CD14-positive monocyte (primary cell): ENCODE measurements at places on chromosomes 7 and 10.
A peak's percentile ranks its signal among the peaks of the same experiment; 100 is the strongest.

DNA sequence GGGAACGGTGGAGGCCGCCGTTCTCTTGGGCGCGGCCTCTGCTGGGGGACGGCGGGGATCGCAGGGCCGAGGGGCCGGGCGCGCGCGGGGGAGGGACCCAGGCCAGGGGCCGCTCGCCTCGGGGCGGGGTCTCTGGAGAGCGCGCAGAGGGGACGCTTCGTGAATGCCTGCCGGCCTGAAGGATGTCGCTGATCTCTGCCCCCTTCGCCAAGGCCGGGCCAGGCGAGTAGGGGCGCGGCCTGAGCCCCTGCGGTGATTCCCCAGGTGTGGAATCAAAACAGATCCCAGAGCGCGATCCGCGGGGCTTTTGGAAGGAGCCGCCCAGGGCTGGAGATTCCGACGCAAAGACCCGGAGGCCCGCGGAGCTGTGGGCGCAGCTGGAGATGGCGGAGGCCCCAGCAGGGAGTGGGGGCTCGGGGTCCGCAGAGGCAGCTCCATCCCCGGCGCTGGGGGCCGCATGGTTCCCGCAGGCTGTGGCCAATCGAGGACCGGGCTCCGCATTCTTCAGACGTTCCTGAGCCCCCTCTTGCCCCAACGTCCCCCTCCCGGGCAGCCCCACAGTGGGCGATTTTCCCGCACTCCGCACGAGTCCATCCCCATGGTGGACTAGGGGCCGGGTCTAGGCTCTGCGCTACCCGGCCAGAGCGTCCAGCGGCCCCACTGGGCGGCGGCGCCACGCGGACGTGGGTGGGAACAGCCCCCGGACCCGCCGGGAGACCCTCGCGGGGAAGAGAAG, 166.0 kb downstream of the ACTR3B start:
- no peak for DNase-seq

- no peak for DNase-seq
These were observed 1175.3 kb downstream of the GATA3 start for GRCh38 chr10:9229702-9230244.

DNA sequence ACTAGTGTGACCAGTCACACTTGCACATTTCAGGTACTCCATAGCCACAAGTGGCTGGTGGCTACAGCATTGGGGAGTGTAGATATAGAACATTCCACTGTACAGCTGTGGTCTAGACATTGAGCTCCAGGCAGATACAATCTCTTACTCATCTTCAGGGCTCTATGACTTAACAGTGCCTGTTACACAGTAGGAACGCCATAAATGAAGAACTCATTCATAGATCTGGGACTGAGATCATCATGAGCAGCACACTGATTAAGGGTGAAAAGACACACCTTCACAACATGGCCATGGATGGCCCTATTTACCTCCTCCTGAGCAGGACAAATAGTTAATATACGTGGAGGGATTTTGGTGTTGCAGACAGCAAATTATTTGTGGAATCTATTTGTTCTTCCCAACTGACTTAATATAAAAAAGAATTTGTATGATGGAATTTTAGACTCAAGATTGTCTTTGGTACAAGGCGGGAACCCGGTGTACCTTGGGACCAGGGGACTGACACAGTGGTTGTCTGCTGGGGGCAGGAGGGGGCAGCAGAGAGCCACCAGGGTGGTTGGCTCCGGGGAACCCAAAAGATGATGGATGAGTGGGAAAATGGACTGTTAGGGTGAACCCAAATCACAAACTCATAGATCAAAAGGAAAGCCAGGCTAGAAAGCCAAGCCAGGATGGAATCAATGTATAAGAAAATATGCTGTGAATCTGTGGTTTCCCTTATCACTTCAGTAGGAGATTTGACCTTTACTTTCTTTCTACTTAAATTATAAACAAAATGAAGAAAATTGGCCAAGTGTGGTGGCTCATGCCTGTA, 24.3 kb upstream of the CPA2 start:
- peak; percentile 10 for DNase-seq

DNA sequence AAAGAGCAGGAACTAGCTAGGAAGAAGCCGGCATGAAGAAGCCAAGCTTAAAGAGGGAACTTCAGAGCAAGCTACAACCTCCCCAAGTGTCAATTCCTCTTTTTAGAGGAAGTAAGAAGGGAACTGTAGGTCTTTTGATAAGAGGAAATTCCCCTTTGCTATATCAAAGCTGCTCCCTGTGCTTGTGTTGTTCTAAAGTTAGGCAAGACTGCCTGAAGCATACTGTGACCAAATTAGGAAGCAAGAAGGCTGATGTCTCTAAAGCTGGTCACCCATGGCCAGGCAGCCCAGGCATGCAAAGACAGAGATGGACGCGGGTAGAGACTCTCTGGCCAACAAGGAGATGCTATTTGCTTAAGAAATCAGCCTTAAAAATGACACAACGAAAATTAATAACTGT, 87.9 kb downstream of the RNF216 start:
- peak; percentile 91 for DNase-seq

GRCh38 chr7:47693216-47693615, 111.3 kb upstream of the TNS3 start:
- no peak for DNase-seq
